ENCODE measurements at places on chromosomes 13 and 19. TPM values are rescaled to one million over a fixed set of nuclear protein-coding genes. Genes with fewer than 3 reads are reported as not detected.

DNA sequence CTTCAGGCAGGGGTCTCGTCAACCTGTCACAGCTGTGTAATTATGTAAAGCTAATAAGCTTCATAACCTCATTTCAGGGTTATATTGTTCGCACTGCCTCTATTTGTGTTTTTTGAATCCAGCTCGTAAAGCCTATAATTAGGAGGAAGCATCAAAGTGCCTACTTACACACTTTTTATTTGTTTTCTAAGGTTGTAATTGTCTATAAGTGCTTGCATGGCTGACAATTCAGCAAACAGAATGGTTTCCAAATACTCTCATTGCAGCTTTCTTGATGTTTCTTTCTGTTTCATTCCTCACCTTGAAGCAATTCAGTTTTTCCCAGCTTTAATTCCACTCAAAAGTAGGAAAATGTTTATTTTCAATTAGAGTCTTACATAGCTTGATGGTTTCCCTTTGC is 336.3 kb downstream of the HS6ST3 start:
- H3K27ac ChIP-seq = no peak overlapping the region
- DNase-seq = no peak
- H3K36me3 ChIP-seq = no peaks in the 10 kb centered on the region
- no peaks in the 10 kb centered on the region for H3K4me1 ChIP-seq
- no peaks in the 10 kb centered on the region for H3K27me3 ChIP-seq
- no peak overlapping the region for H3K4me3 ChIP-seq

DNA sequence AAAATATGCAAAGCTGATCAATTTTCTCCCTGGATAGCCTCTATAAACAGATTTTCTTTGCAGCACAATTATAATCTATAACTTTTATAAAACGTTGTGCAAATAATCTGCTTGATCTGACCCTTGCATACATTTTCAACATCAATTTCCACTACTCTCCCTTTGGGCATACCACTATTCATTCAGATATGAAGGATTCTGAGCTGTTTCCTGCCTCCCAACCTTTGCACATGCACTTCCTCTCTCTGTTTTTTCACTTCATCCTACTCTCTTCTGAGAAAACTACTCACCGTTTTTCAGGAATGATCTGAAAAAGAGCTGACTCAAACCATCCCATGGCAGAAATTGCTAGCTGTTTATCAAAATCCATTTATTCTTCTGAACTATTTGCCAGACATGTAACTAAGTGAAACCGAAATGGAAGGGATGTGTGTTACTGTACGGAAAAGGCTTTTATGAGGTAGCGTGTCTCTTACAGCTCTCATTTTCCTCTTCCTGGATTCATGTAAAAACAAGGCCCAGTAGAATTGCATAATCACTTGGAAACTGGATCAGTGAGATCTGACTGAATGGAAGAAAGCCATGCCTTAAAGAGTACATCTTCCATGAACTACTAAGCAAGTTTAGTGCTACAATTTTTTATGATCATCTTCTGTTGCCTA is 1447.3 kb upstream of the MIR17HG start:
- DNase-seq = no peak
- H3K4me3 ChIP-seq = no peak overlapping the region
- no peaks in the 10 kb centered on the region for H3K27me3 ChIP-seq
- no peaks in the 10 kb centered on the region for H3K4me1 ChIP-seq

B3GNT8 gene
- 6.8 TPM for total RNA-seq

DNA sequence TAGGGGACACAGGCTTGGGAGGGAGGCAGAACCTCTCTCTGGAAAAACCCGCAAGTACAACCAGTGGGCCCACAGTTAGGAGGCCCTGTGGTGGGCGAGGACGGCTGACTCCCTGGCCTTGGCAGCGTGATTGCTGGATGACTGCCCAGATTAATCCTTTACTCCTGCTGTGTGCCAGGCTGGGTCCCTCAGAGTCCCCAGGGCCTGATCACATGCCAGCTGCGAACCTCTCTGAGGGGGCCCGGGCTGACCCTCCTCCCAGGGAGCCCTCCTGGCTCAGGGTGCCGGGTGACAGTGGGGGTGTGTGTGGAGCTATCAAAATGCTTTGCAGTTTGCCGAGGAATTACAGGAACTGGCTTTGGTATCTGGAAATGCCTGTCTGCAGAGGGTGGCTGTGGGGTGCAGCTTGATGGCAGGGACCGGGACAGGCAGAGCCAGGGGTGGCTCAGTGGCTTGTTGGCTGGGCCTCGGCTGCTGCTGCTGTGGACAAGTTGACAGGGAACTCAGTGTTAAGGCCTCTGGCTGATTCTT is 48.9 kb downstream of the DNM2 start:
- H3K27me3 ChIP-seq = no peaks in the 10 kb centered on the region
- no peak overlapping the region for H3K4me3 ChIP-seq
- H3K36me3 ChIP-seq = no peaks in the 10 kb centered on the region
- DNase-seq = peak; percentile 57
- peaks cover 15% of the 10 kb centered on the region for H3K4me1 ChIP-seq
- H3K27ac ChIP-seq = peak overlapping the region; percentile 98

- H3K27me3 ChIP-seq = no peaks in the 10 kb centered on the region
- no peak overlapping the region for H3K4me3 ChIP-seq
- H3K36me3 ChIP-seq = no peaks in the 10 kb centered on the region
- no peak overlapping the region for H3K27ac ChIP-seq
- no peaks in the 10 kb centered on the region for H3K4me1 ChIP-seq
Observed at GRCh38 chr13:31442571-31442970, 242.8 kb downstream of the B3GLCT start.

DNA sequence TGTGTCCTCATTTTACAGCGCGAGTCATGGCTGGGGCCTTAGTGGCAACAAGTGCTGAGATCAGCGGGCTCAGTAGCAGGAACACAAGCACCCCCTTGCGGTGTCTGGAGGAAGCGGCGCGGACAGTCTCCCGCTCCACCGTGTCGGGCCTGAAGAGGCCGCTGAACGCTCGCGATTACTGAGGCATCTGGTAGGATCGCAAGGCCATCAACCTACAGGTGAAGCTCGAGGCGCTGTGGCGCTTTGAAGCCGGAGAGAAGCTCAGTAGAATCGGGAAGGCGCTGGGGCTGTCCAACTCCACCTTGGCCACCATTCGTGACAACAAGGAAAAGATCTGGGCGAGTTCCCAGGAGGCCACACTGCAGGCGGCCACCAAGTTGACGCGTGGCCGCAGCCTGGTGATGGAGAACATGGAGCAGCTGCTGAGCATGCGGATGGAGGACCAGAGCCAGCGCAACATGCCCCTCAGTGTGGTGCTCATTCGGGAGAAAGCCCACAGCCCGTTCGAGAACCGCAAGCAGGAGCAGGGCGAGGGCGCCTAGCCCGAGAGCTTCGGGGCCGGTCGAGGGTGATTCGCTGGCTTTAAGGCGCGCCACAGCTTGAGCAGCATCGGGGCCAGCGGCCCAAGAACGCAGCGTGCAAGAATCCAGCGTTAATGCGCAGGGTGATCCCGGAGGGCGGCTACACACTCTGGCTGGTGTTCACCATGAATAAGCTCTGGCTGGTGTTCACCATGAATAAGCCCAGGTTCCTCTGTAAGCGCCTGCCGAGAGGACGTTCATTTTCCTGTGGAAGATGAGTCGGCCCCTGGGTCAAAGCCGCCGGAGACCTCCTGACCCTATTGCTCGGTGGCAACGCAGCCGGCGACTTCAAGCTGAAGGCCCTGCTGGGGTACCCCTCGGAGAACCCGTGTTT is 8.3 kb upstream of the MZF1 start:
- DNase-seq = peak; percentile 90
- peaks cover 7% of the 10 kb centered on the region for H3K4me1 ChIP-seq
- peak overlapping the region; percentile 94 for H3K27ac ChIP-seq
- peaks cover 4% of the 10 kb centered on the region for H3K36me3 ChIP-seq
- H3K4me3 ChIP-seq = no peak overlapping the region

GRCh38 chr19:3020321-3020960 is 8.6 kb downstream of the TLE2 start:
- no peak overlapping the region for H3K27ac ChIP-seq
- H3K4me1 ChIP-seq = peaks cover 9% of the 10 kb centered on the region

- H3K4me3 ChIP-seq = no peak overlapping the region
- peaks cover 28% of the 10 kb centered on the region for H3K27me3 ChIP-seq
- H3K36me3 ChIP-seq = no peaks in the 10 kb centered on the region
- H3K4me1 ChIP-seq = peaks cover 6% of the 10 kb centered on the region
- DNase-seq = no peak
Observed at GRCh38 chr19:35149463-35149862, 5.1 kb upstream of the FXYD5 start.

RNF17 gene
- not detected for total RNA-seq

SLC25A23 gene
- 207 TPM for total RNA-seq

LILRA2 gene
- not detected for total RNA-seq

TUBA3C gene
- not detected for total RNA-seq
